Ovary (tissue), 10 donors: ENCODE measurements at places on chromosomes 2 and 18. TPM values are rescaled to one million over a fixed set of nuclear protein-coding genes. Genes with fewer than 3 reads are reported as not detected.

GRCh38 chr2:67733517-67733916 is 329.3 kb downstream of the C1D start:
- no peak for DNase-seq
- no peaks in the 10 kb centered on the region for H3K4me1 ChIP-seq
- H3K4me3 ChIP-seq = no peak overlapping the region
- no peaks in the 10 kb centered on the region for H3K27me3 ChIP-seq

DNA sequence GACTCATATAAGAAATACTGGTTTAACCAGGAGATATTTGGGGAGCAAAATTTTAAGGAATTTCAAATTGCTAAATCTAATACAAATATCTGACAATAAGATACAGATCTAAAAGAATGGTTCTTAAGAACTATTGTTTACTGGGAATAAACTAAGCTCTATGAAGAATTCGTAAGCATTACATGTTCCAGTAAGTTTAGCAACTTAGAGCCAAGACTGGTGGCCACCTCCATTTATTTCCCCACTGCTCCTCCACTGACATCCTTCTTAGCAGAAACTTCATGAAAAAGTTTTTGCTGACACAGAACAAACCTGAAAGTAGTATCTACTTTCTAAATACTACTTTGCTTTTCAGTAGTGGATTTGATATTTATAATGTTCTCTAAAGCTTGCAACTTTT is 83.0 kb downstream of the ACSL3 start:
- no peak overlapping the region for H3K4me3 ChIP-seq
- no peaks in the 10 kb centered on the region for H3K4me1 ChIP-seq
- H3K27me3 ChIP-seq = no peaks in the 10 kb centered on the region
- H3K36me3 ChIP-seq = no peaks in the 10 kb centered on the region

DNA sequence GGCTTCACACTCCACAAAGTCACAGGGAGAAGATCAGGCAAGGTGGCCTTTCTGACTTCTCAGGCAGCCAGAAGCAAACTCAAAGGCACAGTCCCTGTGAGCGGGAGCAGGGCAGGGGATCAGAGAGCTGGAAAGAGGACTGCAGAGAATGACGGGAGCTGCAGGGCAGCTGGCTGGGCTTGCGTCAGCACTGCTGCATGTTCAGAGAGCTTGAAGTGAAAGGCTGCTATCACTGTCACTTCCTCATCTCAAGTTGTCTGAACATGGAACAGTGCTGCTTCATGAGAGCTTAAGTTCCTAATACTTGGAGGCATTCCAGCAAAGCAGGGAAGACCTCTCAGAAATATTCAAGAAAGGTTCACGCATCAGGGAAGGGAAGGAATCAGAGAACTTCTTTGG is 20.4 kb downstream of the TGFBRAP1 start:
- DNase-seq = no peak
- H3K27ac ChIP-seq = no peak overlapping the region
- no peaks in the 10 kb centered on the region for H3K27me3 ChIP-seq
- no peak overlapping the region for H3K4me3 ChIP-seq
- no peaks in the 10 kb centered on the region for H3K4me1 ChIP-seq

The CIB4 gene
- not detected for total RNA-seq

- peak; percentile 51 for DNase-seq
- no peaks in the 10 kb centered on the region for H3K36me3 ChIP-seq
- H3K4me1 ChIP-seq = peaks cover 10% of the 10 kb centered on the region
- no peak overlapping the region for H3K4me3 ChIP-seq
- H3K27ac ChIP-seq = peak overlapping the region; percentile 23
Observed at GRCh38 chr18:44835703-44836102, 155.0 kb downstream of the SETBP1 start.

DNA sequence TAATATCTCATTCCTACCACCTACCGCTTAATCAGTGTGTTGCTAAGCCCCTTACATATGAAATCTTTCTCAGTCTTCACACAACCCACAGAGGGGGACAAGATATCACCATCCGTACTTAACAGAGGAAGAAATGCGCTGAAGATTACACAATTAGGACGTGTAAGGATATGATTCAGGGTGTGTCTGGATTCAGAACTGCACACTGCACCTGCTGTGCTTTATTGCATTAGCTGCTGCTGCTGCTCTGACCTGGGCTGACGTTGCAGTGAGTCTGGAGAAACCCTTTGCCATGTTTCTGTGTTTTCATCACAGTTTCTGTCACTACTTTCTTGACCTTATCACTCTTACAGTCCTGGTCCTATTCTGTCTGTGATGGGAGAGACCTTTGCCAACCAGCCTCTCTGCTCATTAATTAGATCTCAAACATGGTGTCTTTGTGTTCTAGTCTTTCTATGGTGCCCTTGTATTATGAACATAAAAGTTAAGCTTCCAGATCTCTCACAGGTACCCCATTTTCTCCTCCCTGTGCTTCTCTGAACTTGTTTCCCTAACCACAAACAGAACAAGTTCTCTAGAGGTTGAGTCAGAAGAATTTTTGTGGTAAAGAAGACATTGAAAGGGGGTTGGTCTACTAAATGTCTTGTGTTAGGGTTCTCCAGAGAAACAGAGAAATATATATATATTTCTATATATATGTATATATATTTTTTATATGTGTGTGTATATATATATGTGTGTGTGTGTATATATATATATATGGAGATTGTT is 92.9 kb upstream of the CYP1B1 start:
- H3K36me3 ChIP-seq = no peaks in the 10 kb centered on the region
- no peak overlapping the region for H3K4me3 ChIP-seq
- peaks cover 5% of the 10 kb centered on the region for H3K4me1 ChIP-seq
- DNase-seq = no peak

GRCh38 chr2:236666646-236667204 is 97.1 kb downstream of the ACKR3 start:
- no peak overlapping the region for H3K27ac ChIP-seq
- no peak for DNase-seq

The SIX3 gene
- not detected for total RNA-seq

DNA sequence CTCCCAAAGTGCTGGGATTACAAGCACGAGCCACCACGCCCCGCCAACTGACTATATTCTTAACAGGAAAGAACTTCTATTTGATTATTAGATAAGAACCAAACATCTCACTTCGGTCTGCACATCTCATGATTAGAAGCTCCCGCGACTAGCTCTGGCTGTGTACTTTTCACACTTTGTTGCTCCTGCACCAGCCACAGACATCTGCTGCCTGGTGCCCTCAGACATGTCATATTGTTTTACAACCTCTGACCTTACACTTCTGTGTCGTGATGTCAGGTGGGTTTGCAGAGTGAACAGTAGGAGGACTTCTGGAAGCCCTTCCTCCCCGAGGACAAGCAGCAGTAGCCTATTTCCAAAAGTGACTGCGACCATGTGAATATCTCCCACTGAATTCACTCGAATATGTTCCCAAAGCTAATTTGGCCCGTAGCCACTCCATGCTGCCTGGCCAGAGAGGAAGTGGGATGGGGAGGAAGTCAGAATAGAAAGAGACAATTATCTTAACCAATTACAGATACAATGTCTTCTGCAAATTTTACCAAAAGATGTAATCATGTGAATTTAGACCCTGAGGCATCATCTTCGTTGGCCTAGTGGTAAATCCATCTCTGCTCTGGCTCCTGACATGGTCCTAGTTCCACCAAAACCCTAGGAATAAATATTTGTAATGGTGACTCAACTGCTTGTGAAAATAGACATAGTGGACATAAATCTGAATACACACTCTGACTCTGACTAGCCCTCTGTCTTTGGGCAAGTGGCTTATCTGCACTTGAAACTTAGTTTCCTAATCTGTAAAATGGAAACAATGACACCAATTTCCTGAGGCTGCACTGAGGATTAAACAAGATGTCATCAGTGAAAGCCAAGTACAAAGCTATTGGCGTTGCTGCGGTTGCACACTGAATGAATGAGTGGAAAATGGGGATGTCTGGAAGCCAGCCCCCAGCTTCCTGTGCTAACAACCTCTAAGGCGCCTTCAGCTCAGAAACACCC is 406.1 kb downstream of the LRATD1 start:
- no peaks in the 10 kb centered on the region for H3K36me3 ChIP-seq
- no peak overlapping the region for H3K4me3 ChIP-seq
- H3K4me1 ChIP-seq = no peaks in the 10 kb centered on the region
- no peak overlapping the region for H3K27ac ChIP-seq

DNA sequence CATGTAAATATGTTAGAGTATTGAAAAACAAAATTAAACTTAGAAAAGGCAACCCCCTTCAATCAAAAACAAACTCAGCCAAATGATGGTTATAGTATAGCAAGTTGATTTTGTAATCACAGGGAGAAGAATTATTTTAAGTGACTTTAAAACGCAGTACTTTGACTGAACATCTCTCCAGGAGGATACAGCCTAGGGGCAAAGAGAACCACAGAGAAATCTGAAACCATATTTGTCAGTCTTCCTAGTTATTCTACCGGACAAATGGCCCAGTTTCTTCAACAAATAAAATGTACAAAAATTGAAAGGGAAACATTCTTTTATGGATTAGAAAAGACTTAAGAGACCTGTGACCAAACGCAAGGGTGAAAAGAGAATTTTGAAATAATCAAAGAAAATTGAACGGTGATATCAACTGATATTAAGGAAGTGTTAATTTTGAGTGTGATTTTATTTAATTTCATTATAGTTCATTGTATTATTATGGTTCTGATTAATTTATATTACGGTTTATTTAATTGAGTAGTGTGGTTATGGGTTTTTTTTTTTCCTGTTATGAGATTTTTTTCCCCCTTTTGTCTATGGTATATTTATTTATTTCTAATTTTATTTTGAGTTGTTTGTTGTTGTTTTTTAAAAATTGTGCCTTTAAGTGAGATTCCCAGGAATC is 75.3 kb downstream of the HNRNPLL start:
- peak overlapping the region; percentile 77 for H3K27ac ChIP-seq
- H3K4me1 ChIP-seq = peaks cover 4% of the 10 kb centered on the region
- no peak for DNase-seq
- no peaks in the 10 kb centered on the region for H3K27me3 ChIP-seq
- no peak overlapping the region for H3K4me3 ChIP-seq
